ENCODE measurements at places on chromosomes 7 and 10. TPM values are rescaled to one million over a fixed set of nuclear protein-coding genes. Genes with fewer than 3 reads are reported as not detected.
A peak's percentile ranks its signal among the peaks of the same experiment; 100 is the strongest.

DNA sequence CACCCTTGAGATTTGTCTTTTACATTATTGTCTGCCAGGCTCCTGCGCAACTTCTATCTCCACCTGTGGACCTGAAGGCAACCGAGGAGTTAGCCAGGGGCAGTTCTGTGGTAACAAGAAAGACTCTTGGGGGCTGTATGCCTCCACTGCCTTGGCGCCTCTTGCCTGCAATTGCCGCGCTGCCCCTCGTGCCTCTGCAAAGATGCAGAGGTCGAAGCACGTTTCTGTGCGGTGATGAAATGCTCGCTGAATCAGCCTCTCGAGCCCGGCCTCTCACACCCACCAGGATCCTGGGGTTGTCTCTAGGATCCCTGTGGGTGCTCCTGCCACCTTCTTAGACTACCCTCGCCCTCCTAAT is 486 bp upstream of the LHFPL3 start:
- no peak overlapping the region for H3K4me3 ChIP-seq
- H3K4me1 ChIP-seq: no peaks in the 10 kb centered on the region
- no peak overlapping the region for H3K27ac ChIP-seq
- DNase-seq: no peak
- no peaks in the 10 kb centered on the region for H3K36me3 ChIP-seq

DNA sequence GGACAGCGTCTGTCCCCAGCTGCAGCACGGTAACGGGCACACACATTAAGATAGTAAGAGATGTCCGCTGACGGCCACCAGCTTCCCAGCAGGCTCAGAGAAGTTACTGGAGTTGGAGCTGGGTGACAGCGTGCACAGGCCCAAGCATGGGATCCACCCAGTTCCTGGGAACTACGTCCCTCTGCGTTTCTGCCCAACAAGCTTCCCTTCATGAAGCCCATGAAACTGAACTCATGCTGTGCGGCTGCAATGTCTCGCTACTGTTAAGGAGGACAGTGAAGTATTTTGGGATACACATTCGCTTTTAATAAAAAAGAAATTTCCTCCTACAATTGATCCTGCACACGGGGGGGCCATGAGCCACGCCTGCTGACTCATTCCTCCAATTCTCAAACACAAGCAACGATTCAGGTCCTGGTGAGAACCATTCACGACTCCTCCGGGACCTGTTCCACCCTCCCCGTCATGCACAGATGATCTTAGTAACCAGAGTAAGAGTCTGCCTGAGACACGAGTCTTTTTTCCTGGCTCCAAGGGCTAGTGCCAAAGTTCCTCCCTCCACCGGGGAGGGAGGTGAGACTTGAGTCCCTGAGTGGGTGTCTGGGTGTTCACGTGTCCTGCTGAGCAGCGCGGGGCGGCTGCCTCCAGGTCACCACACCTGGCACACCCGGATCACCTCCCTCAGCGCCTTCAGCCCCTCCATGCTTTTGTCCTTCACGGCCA is 2.6 kb downstream of the PSMG3 start:
- H3K36me3 ChIP-seq: peaks cover 14% of the 10 kb centered on the region
- H3K27ac ChIP-seq: peak overlapping the region; percentile 86
- no peak overlapping the region for H3K4me3 ChIP-seq
- no peaks in the 10 kb centered on the region for H3K27me3 ChIP-seq
- peaks cover 42% of the 10 kb centered on the region for H3K4me1 ChIP-seq

DNA sequence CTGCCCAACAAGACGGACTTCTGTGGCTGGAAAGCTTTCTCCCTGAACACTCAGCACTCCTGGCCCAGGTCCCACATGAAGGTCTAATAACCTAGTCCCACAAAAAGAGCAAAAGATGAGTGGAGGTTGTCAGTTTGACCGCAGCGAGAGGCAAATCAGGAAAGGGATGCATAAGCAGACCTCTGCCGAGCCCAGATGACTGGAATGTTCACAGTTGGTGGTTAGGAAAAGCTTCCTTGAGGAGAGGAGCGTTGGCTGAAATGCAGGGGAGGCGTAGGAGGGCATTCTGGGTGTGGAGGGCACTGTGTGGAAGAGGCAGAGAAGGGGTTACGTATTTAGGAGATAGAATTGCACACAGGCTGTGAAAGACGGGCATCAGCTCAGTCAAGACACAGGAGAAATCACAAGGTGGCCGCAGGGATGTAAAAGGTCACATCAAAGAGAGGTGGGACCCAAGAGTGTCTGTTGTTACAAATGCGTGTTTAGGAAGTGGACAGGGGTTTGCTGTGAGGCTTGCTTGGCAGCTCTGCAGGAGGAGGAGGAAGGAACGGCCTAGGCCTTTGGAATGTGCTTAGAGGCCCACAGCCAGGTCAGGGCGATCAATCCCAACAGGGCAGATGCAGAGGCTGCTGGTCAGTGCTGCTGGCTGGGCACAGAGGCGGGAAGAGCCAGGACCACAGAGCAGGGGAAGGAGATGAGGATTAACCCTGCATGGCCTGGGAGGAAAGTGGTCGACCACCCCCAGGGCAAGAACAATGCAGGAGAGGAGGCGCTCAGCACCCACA is 133.5 kb downstream of the VIPR2 start:
- no peaks in the 10 kb centered on the region for H3K4me1 ChIP-seq
- no peak for DNase-seq
- H3K4me3 ChIP-seq: no peak overlapping the region
- H3K27ac ChIP-seq: no peak overlapping the region

DNA sequence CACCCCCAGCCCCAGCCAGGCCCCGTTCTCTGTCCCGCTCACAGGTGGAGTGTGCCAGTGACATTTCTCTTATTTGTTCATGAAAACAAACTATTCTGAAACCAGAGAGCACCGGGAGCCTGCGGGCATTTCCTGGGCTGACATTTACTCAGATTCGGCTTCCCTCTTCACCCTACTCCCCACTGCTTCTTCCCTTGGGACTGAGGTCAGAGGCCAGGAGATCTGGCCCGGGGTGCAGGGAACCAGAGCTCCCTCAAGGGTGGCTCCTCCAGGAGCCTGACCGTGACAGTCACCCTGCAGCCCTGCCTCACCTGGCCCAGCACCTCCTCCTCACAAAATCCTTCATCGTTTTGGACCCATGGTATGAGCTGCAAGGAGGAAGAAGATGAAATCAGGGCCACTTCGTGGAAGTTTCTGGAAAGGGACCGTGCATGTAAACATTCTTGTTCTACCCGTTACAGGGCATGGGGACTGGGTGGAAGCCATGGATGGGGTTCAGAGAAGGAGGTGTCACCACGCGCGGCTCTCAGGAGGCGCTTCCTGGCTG is 12.2 kb downstream of the BHLHA15 start:
- peaks cover 3% of the 10 kb centered on the region for H3K36me3 ChIP-seq
- no peak for DNase-seq
- no peak overlapping the region for H3K4me3 ChIP-seq

DNA sequence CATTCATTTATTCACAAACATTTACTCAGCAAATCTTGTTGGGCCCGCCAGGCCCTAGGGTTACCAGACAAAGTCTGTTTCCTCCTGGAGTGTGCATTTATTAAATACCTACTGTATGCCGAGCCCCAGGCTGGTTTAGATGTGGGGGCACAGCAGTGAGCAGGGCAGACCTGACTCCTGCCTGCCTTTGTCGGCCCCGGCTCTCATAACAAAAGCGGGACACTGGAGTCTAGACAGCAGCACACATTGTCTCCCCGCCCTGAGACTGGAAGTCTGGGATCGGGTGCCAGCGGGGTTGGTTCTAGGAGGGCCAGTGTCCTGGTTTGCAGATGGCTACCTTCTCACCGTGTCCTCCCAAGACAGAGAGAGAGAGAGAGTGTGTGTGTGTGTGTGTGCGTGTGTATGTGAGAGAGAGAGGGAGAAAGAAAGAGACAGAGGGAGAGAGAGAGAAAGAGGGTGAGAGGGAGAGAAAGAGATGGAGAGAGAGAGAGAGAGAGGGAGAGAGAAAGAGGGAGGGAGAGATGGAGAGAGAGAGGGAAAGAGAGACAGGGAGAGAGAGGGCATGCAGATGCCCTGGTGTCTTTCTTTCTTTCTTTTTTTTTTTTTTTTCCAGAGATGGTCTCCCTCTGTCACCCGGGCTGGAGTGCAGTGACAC is 25.9 kb downstream of the ELFN1 start:
- H3K4me3 ChIP-seq: no peak overlapping the region
- H3K4me1 ChIP-seq: no peaks in the 10 kb centered on the region
- peaks cover 18% of the 10 kb centered on the region for H3K27me3 ChIP-seq
- H3K36me3 ChIP-seq: no peaks in the 10 kb centered on the region
- no peak for DNase-seq

DNA sequence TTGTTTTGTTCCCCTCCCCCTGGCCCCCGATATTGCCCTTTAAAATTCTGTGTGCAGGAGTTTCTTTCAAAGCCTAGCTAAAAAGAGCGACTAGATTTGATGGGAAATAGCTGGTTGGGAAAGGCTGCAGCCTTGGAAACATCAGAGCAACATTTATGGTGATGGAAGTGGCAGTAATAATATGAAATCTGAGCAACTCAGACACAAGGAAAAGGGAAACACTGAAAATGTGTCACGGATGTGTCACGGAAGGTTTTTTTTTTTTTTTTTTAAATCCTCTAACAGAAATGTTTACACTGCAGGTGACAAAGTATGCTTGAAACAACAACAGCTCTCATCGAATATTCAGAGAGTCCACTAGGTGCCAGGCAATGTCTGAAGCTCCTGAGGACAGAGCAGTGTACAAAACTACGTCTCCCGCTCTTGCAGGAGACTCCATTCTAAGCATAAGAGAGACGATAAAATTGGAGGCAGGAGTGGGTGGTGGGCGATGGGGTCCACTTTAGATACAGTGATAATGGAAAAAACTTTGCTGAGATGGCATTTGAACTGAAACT is 143.0 kb downstream of the RSU1 start:
- H3K27ac ChIP-seq: no peak overlapping the region
- H3K4me1 ChIP-seq: no peaks in the 10 kb centered on the region
- DNase-seq: no peak
- no peaks in the 10 kb centered on the region for H3K27me3 ChIP-seq
- no peaks in the 10 kb centered on the region for H3K36me3 ChIP-seq

DNA sequence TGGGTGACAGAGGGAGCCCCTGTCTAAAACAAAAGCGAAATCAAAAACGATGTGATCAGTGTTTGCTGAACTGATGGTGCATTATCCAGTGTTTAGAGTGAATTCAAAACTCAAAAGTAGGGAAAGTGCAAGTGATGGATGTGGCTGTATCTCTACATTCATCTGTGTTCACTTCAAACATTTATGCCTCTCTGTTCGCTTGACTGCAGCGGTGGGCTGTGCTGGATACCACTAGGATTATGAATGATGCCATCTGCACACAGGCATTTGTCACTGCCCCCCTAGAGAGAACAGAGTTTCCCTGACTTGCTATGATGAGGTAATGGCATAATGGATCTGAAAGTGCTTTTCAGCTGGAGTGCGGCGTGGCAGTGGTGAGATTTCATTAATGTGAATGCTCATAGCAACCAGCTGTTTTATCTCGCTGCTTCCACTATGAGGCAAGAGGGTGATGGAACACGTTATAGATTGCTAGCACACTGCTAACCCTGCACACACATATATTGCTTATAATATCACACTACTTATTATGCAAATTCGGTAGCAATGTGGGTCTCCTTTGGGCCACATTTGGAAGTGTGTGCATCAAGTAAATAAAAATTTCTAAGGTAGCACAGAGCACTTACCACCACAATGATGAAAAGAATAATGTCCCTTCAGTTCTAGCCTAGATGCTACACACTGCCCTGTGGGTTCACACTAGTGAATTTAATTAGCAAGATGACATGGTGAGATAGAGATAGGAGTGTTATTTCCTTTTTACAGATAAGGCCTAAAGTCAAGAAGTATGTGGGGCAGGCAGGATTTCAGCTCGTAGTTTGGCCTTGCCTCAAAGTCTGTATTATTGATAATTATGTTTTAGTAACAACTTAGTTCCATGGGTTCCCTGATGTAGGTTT is 164.7 kb downstream of the CAMK1D start:
- no peak overlapping the region for H3K4me3 ChIP-seq
- H3K36me3 ChIP-seq: no peaks in the 10 kb centered on the region
- DNase-seq: no peak

- H3K4me1 ChIP-seq: peaks cover 10% of the 10 kb centered on the region
- no peak overlapping the region for H3K27ac ChIP-seq
- DNase-seq: no peak
- no peaks in the 10 kb centered on the region for H3K36me3 ChIP-seq
Observed at GRCh38 chr7:120993553-120994191, 5.2 kb downstream of the CPED1 start.

DNA sequence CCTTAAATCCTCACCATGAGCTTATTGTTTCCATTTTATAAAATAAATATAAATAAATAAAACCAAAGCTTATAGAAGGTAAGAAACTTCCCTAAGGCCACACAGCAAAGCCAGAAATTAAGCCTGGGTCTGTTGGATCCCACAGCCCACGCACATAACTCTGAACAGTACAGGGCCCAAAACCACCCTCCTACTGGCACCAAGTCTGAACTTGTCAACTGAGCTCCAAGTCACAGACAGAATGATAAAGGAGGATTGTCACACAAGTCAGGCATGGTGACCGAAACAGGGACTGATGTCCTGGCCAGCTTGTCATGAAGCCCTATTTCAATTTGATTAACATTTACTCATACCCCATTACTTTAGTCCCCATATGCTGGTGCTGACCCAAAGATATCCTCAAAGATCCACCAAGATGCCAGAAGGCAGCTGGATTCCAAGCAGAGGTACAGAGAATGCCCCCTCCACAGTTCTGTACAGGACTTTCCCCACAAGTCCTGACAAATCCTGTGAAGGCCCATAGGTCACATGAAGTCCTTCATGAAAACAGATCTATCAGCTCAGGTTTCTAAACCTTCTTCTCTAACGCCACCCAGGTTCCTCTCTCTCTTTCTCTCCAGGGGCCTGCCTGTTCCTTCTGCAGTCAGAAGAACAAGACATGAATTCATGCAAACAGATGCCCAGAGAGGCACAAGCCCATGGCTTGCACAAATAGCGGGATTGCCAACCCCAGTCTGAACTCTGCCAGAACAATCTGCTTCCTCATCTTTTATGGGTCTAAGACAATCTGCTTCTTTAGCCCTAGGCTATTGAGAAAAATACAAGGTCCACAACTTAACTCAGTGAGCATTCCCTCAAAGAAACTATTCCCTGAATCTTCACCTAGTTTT is 60.9 kb downstream of the GLI3 start:
- H3K27me3 ChIP-seq: no peaks in the 10 kb centered on the region
- H3K4me1 ChIP-seq: peaks cover 13% of the 10 kb centered on the region
- H3K36me3 ChIP-seq: no peaks in the 10 kb centered on the region
- H3K27ac ChIP-seq: no peak overlapping the region
- DNase-seq: no peak

DNA sequence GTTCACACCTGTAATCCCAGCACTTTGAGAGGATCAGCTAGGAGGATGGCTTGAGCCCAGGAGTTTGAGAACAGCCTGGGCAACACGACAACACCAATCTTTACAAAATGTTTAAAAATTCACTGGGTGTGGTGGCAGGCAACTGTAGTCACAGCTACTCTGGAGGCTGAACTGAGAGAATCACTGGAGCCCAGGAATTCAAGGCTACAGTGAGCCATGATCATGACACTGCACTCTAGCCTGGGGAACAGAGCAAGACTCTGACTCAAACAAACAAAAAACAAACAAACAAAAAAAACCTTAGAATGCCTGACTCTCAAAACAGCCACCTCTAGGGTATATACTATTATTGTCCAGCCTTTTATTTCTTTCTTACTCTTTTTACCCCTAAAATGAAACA is 56.5 kb upstream of the PAPSS2 start:
- no peak overlapping the region for H3K4me3 ChIP-seq
- no peaks in the 10 kb centered on the region for H3K36me3 ChIP-seq
- peaks cover 3% of the 10 kb centered on the region for H3K4me1 ChIP-seq
- H3K27me3 ChIP-seq: no peaks in the 10 kb centered on the region

KIAA1217 gene
- 12.6 TPM for polyA plus RNA-seq

OR2A5 gene
- not detected for polyA plus RNA-seq

AVPI1 gene
- 83.2 TPM for polyA plus RNA-seq

DOCK1 gene
- 10.1 TPM for polyA plus RNA-seq

OGDHL gene
- polyA plus RNA-seq: 0.09 TPM

SEPTIN14 gene
- not detected for polyA plus RNA-seq

UFSP1 gene
- 1.4 TPM for polyA plus RNA-seq

INMT gene
- not detected for polyA plus RNA-seq

SPAM1 gene
- not detected for polyA plus RNA-seq

C7orf57 gene
- polyA plus RNA-seq: 0.22 TPM

All from keratinocyte (primary cell).